ENCODE measurements at places on chromosomes 2 and 18.

- DNase-seq = no peak
Observed at GRCh38 chr2:205561441-205561840, 120.9 kb upstream of the NRP2 start.

DNA sequence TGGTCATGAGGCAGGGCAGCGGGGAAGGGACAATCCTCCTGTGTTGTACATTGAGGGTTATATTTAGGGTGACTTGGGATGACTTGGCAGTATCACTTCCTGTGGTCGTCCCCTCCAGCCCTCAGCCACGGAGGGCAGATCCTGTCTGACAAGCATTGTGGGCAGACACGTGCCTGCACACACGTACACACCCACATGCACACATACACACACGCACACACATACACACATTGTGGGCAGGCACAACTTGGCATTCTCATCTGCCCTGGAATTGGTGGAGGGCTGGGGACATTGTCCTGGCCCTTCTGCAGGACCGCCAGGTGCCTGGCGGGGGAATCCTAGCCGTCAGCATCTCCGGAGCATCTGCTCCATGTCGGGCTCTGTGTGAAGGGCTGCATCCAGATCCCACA is 47.6 kb downstream of the ODC1 start:
- DNase-seq = no peak

- DNase-seq = no peak
Observed at GRCh38 chr2:15614545-15615300, 23.1 kb downstream of the DDX1 start.

- no peak for DNase-seq
Observed at GRCh38 chr2:96617012-96617411, 21.1 kb downstream of the KANSL3 start.

GRCh38 chr2:199940373-199940772 is 14.9 kb downstream of the TYW5 start:
- no peak for DNase-seq

DNA sequence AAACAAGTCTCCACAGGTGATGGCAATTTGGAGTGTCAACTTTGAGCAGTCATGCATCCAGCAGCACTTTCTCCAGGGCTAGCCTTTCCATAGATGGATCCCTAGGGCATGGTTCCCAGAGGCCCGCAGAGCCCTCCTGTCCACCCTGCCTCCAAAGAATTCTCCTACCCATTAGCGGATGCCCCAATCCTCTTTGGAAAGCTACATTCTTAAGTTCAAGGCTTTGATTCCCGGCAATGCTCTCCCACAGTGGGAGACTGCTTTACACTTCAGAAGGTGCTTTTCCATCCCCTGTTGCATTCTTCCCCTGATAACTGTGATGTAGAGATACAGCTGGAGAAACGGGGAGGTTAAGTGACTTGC is 61.3 kb downstream of the ACAA2 start:
- no peak for DNase-seq

GRCh38 chr2:83730223-83730622 is 728.9 kb downstream of the SUCLG1 start:
- DNase-seq = no peak

- DNase-seq = no peak
Observed at GRCh38 chr18:8610459-8610851, 1.2 kb downstream of the RAB12 start.

GRCh38 chr2:39893616-39894015 is 114.6 kb upstream of the THUMPD2 start:
- no peak for DNase-seq

GRCh38 chr18:32386471-32386870 is 84.2 kb downstream of the GAREM1 start:
- no peak for DNase-seq

DNA sequence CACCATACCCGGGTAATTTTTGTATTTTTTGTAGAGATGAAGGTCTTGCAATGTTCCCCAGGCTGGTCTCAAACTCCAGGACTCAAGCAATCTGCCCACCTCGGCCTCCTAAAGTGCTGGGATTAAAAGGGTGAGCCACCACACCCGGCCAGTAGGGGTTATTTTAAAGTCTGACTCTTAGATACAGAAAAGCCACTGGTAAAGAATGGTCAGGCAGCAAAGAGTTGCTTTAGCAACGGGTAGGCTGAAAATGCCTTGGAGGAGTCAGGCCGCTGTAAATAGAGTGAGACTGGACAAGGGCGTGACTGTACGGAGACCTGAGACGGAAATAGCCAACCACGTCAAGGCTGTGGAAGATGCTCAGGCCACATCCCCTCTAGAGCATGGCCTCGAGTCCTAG is 54.2 kb downstream of the ACKR3 start:
- DNase-seq = no peak

DNA sequence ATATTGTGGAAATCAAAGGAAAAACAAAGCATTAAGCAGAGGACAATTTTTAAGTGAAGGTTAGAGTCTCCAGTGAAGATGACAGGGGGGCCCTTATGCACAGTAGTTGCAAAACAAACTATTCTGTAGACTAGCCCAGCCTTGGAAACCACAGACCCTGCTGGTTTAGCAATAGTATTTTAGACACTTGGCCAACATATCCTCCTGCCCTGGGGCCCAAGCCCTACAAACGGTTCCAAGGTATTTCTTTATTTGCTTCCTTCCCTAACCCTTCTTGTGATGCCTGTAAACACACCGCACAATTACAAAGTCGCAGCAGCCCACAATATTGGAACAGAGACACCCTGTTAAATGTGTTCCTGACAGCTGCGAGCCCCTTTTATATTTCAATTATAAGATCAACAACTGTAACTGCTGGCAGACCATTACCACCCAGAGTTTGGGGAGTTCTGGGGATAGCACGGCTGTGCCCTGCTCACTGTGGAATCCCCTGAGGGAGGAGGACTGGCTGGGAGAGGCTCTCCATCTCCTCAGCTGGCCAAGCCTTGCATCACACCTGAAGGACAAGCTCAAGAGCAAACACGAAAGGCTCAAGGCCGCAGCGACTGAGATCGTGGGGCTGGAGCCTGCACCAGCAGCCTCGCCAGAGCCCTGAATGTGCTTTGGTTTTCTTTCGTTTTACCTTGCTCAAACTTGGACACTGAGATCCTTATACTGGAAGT is 282.2 kb upstream of the ATP5MC3 start:
- DNase-seq = no peak

Data from effector CD8-positive, alpha-beta T cell (primary cell).